Right atrium auricular region (tissue), 2 donors: ENCODE measurements at places on chromosomes 4 and X. TPM values are rescaled to one million over a fixed set of nuclear protein-coding genes. Genes with fewer than 3 reads are reported as not detected.
A peak's percentile ranks its signal among the peaks of the same experiment; 100 is the strongest.

- no peak for DNase-seq
These were observed 468.7 kb upstream of the FAM241A start for GRCh38 chr4:111676533-111676932.

- DNase-seq = no peak
These were observed 234.1 kb downstream of the ANKRD50 start for GRCh38 chr4:124478470-124478869.

- no peak for DNase-seq
These were observed 39.8 kb downstream of the GPRIN3 start for GRCh38 chr4:89267846-89268245.

GRCh38 chr4:185343726-185344581 is 51.8 kb downstream of the LRP2BP start:
- DNase-seq = peak; percentile 58

- DNase-seq = no peak
These were observed 62.3 kb upstream of the RELL1 start for GRCh38 chr4:37748485-37748884.

DNA sequence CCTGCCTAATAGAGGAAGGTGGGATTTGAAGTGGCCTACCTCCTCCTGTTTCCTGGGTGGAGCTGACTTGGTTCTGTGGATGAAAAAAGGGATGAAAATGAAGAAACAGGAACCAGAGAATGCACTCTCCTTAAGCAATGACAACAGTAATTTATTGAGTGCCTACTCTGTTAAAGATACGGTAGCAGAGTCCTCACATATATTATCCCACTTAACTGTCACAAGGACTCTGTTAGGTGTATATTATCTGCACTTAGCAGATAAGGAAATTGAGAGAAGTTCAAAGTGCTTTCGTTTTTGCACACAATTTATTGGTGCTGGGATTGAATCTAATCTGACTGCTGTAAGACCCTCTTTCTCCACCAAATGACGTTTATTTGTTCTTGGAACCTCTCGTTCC is 301.2 kb downstream of the PACRGL start:
- DNase-seq = no peak

Gene AMTN
- not detected for total RNA-seq

Gene TMPRSS11B
- total RNA-seq = not detected

Gene GPR34
- total RNA-seq = 8.5 TPM

Gene PNMA6F
- total RNA-seq = not detected

Gene TRAM1L1
- 0.90 TPM for total RNA-seq

Gene OTC
- total RNA-seq = not detected

Gene ARR3
- not detected for total RNA-seq

Gene CDKL2
- total RNA-seq = 0.51 TPM

Gene TMEM271
- total RNA-seq = not detected

Gene LRIT3
- not detected for total RNA-seq
